ENCODE measurements at places on chromosomes 5 and 9.
A peak's percentile ranks its signal among the peaks of the same experiment; 100 is the strongest.

GRCh38 chr5:5235685-5236084 lies 95.6 kb downstream of the ADAMTS16 start:
- no peak for DNase-seq

DNA sequence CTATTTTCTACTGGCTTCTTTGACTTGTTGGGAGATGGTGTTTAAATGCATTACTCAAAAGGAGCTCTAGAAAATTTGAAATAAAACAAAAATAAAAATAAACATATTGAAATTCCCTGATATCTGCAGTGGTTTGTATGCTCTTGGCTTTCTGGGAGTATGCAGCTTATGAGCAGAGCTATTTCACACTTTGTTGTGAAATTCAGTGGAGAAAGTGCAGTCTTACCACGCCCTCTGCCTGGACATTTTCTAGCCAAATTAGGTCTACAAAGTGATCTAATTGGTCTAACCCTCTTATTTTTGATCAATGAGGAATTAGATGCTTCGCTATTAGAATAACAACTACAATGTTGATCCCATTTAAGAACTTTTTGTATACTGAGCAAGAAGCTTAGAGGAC lies 66.8 kb downstream of the INSYN2B start:
- DNase-seq, result no peak

DNA sequence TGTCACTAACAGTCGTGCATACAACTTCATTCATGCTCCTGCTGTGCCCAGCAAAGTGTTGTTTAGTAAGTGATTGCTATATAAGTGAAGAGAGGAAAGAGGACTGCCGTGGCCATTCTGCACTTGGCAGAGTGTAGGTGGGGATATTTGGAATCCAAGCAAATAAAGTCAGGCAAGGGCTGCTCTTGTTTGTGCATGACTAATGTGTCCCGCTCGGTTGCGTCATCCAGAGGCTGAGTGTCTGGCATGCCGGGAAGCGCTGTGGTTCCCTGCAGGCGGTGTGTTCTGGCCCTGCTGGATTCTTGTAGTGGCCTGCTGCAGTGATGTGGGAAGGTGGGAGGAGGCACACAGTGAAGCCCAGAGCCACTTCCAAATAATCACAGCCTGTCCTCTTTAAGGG lies 136.9 kb upstream of the ANKH start:
- DNase-seq, result no peak

- DNase-seq, result no peak
Measured at GRCh38 chr5:119263639-119264038, 92.2 kb upstream of the TNFAIP8 start.

GRCh38 chr5:116885825-116886224 lies 311.2 kb upstream of the SEMA6A start:
- no peak for DNase-seq

DNA sequence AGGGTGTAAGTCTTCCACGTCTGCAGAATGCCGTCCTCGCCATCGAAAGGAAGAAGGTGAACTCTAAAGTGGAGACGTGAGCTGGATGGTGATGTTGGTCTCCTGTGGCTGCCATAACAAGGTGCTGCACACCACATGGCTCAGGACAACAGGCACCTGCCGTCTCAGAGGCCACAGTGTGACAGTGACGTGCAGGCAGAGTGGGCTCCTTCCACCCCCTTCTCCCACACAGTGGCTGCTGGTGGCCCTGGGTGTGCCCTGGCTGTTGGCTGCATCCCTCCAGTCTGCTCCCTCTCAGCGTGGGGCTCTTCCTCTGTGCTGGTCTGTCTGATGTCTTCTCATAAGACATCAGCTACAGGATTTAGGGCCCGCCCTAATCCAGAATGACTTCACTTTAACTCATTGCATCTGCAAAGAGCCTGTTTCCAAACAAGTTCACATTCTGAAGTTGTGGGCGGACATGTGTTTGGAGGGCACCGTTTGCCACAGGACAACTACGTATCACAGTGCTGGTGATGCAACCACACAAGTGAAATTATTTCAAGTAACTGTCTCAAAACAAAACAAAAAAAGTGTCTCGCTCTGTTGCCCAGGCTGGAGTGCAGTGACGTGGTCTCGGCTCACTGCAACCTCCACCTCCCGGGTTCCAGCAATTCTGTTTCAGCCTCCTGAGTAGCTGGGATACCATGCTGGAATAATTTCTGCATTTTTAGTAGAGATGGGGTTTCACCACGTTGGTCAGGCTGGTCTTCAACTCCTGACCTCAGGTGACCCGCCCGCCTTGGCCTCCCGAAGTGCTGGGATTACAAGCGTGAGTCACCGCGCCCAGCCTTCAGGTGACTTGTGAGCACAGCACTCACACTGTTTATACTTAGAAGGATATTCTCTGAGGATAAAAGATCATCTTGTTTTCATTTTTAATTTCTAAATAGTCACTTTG lies 31.2 kb upstream of the CLPTM1L start:
- DNase-seq, result no peak

- DNase-seq, result peak; percentile 18
Measured at GRCh38 chr5:126449751-126450271, 26.6 kb downstream of the GRAMD2B start.

- no peak for DNase-seq
Measured at GRCh38 chr9:19595003-19595402, 186.2 kb downstream of the ACER2 start.

GRCh38 chr5:9249231-9249630 lies 296.6 kb downstream of the SEMA5A start:
- no peak for DNase-seq

DNA sequence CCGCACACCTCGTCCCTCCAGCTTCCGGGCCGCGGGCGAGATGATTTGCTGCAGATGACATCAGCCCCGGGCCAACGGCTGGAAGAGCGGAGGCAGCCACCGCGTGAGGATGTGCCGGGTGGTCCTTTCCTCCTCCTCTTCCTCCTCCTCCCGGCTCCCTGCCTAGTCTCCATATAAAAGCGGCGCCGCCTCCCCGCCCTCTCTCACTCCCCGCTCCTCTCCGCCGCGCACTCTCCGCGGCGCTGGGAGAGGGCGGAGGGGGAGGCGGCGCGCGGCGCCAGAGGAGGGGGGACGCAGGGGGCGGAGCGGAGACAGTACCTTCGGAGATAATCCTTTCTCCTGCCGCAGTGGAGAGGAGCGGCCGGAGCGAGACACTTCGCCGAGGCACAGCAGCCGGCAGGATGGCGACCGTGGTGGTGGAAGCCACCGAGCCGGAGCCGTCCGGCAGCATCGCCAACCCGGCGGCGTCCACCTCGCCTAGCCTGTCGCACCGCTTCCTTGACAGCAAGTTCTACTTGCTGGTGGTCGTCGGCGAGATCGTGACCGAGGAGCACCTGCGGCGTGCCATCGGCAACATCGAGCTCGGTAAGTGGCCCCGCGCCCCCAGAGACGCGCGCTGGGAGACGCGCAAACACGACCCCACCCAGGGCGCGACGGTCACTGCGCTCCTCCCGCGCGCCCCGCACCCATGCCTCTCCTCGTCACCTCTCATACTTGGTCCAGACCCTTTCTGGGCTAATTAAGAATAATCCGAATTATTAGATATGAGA lies at the start of gene MAP1B:
TSS of gene MAP1B (plus strand) at position 345 of the 770 bp plus-strand sequence. CDS start at position 402, 57 bp downstream.
- DNase-seq, result no peak

DNA sequence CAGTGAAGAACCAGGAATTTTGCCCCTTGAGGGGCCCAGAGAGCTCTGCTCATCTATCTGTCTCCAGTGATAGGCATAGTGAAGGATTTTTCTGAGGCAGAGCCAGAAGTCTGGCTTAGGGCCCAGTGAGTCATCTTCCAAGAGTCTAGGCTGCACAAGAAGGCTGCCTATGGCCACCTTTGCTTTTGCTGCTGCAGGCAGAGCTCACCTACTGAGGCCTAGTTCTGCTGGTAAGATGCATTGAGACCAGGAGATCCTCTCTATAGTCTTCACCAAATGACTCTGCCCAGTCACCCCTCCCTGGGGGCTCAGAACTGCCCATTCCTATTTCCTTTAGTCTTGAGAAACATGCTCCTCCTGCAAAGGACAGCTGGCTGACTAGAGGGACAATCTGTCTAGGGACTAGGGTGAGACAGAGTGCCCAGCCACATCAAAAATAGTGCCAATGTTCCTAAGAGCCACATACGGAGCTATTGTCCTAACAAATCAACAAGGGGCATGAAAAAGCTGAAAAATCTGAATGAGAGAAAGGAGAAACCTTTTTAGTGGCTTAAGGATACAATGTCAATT lies 40.3 kb upstream of the CDKN2AIPNL start:
- no peak for DNase-seq

DNA sequence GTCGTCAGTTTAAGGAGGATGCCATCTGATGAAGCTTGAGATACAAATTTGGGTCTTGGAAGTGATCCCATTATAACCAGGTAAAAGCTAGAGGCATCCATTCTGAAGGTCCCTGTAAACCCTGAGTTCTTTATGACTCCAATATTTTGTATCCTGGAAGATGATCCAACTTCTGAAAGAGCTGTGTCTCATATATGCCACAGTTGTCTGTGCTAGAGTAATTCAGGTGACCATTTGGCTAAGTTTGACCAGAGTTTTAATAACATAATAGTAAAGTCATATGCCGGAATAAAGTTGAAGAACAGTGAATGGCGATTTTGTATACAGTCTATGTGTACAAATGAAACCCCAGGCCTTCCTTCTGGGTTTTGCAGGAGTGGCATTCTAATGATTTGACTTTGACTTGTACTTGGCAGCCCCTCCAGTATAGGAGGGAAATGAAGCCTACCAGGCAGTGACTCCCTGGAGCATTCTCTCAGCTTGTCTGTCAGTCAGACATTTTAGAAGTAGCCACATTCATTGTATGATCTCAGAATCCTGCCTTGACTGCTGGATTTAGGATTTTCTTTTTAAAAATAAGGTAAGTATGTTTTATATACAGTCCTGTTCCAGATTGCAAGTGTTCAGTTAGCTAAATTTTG lies 39.6 kb downstream of the ENTREP1 start:
- DNase-seq, result no peak

DNA sequence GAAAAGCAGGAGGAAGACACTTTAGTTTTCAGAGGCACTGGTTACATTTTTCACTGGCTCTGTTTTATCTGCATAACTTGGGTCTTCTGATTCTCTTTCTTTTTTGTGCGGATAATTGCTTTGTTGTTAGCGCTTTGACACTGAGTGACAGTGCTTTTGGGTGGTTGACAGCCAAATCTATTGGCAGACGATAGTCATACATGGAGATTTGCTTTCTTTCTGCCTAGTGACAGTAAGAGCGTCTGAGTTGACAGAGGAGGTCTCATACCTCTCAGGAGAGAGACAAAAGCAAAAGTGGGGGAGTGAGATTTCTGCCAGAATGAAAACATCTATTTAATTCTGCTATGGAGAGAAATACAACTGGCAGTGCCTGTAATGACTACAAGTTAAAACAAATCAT lies 2278.0 kb upstream of the WWC1 start:
- no peak for DNase-seq

DNA sequence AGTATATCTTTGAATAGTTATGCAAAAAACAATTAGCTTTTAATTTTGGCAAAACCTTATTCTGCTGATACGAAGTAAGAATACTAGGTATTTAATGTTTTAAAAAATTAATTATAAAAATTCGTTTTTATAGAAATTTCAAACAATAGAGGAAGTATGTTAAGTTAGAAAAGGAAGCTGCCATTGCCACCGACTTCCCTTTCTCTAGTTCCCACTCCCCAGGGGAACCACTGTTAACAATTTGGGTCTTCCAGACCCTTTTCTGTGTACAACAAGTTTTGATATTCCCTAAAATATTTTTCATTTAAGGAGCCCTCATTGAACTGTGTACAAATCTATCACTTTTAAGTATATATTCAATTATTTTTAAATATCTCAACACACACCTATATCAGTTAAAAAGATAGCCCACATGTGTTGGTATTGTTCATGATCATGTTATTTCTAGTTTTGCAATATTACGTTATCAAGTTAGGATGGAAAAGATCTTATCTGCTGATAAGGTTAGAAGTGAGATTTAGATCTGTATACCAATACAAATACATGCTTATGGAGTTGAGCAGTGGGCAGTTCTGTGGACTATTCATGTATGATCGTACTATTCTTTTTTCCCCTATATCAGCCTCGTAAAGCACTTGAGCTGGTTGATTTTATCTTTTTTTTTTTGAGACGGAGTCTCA lies 25.9 kb downstream of the NDFIP1 start:
- DNase-seq, result no peak

GRCh38 chr5:150289551-150290390 lies at the start of gene CAMK2A:
Gene CAMK2A (minus strand): TSS chr5:150289773. CDS start chr5:150289625, 148 bp downstream.
- no peak for DNase-seq

Measured in stimulated activated CD8-positive, alpha-beta memory T cell treated with anti-CD3 and anti-CD28 coated beads, Interleukin-4, amount 100 ng/mL, for 24 hours (primary cell).